ENCODE measurements at places on chromosomes 5 and 9. TPM values are rescaled to one million over a fixed set of nuclear protein-coding genes. Genes with fewer than 3 reads are reported as not detected.
A peak's percentile ranks its signal among the peaks of the same experiment; 100 is the strongest.

GRCh38 chr5:155633338-155633957 lies 619.9 kb downstream of the KIF4B start:
- DNase-seq: no peak

Gene FOXD4L3
- not detected for total RNA-seq

Gene CNTNAP3
- 63.9 TPM for total RNA-seq

DNA sequence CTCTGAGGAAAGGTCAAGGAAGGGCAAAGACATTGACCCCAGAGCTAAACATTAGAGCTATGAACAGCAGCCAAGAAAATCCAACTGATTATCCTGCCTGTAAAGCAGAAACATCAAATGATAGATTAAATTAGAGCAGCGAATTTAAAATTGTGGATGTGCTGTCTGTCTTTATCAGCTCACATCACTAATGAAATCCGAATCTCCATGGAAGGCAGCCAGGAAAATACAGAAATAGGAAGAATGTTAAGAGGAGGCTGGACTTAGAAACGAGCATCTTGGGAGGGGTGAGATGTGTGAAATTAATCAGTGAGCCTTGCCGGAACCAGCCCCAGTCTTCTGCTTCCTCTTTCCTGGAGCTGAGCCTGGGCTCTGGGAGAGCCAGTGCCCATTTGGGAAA lies 191.0 kb downstream of the PJA2 start:
- no peak for DNase-seq

Gene F12
- total RNA-seq: not detected

Gene LRRC70
- total RNA-seq: 1.0 TPM

- DNase-seq: no peak
These were observed 2106.3 kb upstream of the WWC1 start for GRCh38 chr5:166185185-166185584.

DNA sequence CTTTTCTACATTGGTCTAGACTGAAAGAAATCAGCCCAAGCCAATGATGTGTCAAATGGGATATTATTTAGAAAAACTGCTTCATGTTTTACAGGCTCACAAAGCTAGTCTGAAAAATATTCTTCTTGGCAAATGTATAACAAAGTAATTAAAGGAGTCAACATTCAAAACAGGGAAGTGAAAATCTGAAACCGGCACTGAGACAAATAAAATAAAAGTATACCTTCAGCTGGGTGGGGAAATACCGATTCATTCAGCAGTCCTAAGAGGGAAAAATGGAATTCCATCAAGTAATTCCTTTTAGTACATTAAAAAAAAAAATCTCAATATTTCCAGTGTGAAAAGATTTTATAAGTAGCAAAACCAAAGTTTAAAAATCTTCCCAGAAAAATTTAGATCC lies 259.6 kb upstream of the SLC24A2 start:
- DNase-seq: no peak

Gene ANKRD31
- 0.06 TPM for total RNA-seq

Gene SLC6A3
- total RNA-seq: not detected

Gene CDH6
- 0.83 TPM for total RNA-seq

Gene DND1
- 0.66 TPM for total RNA-seq

DNA sequence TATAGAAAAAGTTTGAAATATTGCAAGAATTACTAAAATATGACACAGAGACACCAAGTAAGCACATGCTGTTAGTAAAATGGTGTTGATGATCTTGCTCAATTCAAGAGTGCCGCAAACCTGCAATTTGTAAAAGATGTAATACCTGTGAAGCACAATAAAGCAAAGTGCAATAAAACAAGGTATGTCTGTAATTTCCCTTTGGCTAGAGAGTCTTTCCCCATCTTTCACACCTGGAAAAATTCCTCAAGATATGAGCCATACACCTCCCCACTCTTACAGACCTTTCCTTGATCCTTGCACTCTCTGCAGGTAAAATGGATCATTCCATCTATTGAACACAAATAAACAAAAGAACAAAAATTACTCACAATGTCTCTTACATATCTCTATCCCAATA lies 597.8 kb downstream of the EFNA5 start:
- no peak for DNase-seq

Gene KIAA1958
- 2.5 TPM for total RNA-seq

- DNase-seq: no peak
These were observed 70.8 kb downstream of the MFAP3 start for GRCh38 chr5:154109416-154110106.

Gene ORM2
- not detected for total RNA-seq

GRCh38 chr9:90942555-90942954 lies 140.9 kb downstream of the SYK start:
- no peak for DNase-seq

Gene PAEP
- total RNA-seq: not detected

- no peak for DNase-seq
These were observed 2141.6 kb upstream of the C9orf72 start for GRCh38 chr9:29714860-29715259.

Gene STKLD1
- not detected for total RNA-seq

Gene POC5
- total RNA-seq: 6.0 TPM

DNA sequence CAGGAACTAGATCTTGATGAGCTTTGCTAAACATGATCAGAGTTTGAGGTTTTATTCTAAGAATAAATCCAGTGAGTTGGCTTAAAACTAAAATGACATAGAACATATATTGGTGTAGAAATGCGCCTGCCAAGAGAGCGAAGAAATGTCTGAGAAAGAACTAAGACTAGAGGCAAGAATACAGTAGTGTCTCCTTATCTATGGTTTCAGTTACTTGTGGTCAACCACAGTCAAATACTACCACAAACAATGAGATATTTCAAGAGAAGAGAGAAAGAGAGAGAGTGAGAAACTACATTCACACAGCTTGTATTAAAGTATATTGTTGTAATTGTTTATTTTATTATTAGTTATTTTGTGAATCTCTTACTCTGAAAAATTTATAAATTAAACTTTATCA lies 254.4 kb upstream of the CDH10 start:
- DNase-seq: no peak

DNA sequence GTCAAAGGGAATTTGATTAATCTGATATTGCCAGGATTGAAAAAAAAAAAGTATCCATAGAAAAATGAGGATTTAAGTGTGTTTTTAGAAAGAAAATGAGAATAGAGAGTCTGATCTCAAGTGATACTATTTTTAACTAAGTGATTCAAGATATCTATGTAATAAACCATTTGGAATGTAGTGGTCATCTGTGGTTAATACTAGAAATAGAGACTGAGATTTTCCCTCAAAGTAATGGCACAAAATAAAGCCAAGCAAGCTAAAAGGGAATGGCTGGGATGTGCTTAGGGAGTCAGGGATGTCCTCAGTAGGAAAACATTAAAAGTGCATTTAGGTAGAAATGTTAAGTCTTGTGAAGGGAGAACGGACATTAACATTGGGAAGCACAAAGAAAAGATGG lies 90.6 kb downstream of the FBXO4 start:
- DNase-seq: no peak

Gene TTC23L
- total RNA-seq: not detected

DNA sequence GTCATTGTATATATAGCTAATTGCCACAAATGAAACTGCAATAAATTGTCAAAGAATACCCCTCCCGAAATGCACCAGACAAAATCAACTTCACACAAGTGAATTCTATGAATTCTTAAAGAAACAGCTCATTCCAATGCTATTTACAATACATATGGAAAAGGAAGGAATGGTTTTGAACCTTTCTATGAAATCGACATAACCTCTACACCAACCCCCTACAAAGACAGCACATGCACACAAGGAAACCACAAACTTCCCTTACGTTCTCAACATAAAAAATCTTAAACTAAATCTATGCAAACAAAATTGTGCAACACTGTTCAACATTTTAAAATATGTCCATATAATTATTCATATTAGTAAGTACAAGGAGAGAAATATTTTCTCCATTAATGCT lies 39.2 kb downstream of the MARCHF11 start:
- DNase-seq: no peak

Gene CLIC3
- 2.5 TPM for total RNA-seq

GRCh38 chr9:120750421-120750820 lies 36.2 kb upstream of the MEGF9 start:
- no peak for DNase-seq

Gene LCN9
- not detected for total RNA-seq

DNA sequence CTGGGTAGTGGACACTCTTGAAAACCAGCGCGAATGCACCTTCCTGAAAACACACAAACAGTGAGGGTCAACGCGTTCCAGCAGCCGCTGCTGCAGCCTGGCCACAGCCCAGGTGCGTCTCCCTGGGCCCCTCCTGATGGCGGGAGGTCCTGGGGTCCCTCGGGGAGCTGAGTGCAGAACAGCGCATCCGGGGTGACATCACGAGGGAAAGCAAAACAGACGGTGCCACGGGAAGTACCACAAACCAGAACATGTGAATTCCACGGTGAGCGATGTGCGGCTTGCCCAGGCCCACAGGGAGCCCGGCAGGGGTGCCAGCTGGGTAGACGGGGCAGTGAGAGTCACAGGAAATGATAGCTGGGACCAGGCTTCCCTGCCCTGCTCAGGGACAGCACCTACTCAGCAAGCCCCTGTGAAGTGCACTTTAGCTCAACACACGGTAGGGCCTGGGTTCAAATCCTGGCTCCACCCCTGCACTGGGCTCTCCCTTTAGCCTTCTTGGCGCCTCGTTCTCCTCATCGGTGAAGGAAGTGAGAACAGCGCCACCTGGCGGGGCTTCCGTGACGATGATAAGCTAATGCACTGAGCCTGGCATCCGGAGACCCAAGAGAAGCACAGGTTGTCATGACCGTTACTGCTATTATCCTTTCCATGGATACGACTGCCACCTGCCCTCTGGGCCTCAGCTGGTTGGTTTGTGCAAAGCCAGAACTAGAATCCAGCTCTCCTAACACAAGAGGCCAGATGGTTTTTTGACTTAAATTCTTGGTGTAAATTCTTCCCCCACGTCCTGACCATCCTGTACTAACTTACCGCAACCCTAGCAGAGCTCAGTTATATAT lies 24.6 kb downstream of the GFPT2 start:
- no peak for DNase-seq

- DNase-seq: no peak
These were observed 154.3 kb downstream of the NFIB start for GRCh38 chr9:14159440-14160216.

DNA sequence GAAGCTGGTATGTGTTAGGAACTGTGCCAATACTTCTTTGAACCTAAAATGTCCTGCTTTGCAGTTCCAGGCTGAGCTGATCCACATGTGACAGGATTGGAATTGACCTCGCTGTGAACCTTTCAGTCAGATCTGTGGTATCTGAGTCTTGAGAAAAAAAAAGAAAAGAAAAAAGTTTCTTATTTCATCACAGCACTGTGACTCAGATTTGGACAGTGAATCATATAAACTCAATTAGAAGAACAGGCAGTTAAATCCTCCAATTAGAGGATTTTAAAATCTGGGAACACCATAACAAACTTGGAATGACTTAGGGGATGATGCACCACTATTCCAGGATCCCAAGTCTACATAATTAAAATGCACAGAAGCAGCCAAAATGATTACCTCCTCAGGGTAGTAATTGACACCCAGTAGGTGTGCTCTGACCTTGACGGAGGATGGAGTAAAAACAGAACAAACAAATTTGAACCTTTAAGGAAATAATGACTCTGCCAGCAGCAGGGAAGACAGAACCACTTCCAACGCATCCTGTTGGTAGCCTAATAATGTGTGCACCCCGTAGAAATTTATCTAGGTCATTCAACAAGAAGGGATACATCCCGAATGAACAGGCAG lies 57.8 kb upstream of the RAI14 start:
- DNase-seq: no peak

GRCh38 chr9:136091582-136092352 lies 3.3 kb downstream of the NACC2 start:
- DNase-seq: no peak

- peak; percentile 91 for DNase-seq
These were observed 7.3 kb upstream of the FOXB2 start for GRCh38 chr9:77011973-77012821.

DNA sequence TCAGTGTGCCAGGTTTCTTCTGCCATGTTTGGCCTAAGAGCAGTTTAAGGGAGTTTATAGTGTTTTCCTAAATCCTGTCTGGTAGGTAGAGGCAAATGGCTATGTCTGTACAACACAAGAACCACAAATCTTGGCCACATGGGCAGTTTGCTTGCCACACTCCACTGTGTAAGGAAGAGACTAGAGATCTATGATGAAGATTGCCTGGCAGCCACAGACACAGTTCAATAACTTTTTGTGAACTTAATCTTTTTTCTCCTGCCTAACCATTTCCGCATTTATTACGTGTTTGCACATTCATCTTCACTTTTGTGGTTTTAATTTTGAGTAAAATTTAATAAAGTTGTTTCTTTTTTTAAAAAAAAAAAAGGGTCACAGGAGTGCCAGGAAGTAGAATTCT lies 5.8 kb downstream of the MFAP3 start:
- no peak for DNase-seq

DNA sequence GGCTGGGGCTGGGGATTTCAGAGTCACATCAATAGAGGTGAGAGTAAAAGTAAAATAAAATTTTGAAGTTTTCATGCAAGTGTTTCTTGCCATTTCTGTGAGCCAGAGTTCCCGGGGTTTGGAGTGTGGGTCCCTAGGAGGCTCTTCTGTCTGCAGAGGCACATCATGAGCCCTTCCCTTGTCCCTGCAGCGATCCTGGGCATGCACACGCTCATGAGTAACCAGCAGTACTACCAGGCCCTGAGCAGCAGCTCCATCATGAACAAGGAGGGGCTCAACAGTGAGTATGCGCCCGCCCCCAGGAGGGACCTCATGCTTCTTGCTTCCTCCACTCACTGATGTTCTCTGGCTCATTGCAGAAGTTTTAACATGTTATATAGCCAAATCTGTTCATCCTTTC lies 61.1 kb downstream of the TMOD1 start:
- DNase-seq: no peak

DNA sequence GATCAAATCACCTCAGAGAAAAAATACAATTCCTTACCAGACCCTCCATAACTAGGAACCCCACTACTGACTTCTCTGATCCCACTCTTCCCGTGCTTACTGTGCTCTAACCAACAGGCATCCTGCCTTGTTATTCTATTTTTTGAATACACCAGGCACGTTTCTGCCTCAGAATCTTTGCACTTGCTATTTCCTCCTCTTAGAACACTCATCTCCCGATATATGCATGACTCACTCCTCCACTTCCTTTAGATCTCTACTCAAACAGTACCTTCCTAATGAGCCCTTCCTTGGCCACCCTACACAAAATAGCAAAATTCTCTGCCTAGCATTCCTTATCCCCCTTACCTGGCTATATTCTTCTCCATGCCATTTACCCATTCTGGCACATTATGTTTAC lies 43.9 kb downstream of the MAPKAP1 start:
- no peak for DNase-seq

Gene IFT74
- total RNA-seq: 15.3 TPM

Gene GPR151
- not detected for total RNA-seq

Gene NR5A1
- total RNA-seq: not detected

Data from esophagus muscularis mucosa (tissue), 4 donors.